Right cardiac atrium (tissue), 5 donors: ENCODE measurements at places on chromosomes 1 and 21. TPM values are rescaled to one million over a fixed set of nuclear protein-coding genes. Genes with fewer than 3 reads are reported as not detected.

DNA sequence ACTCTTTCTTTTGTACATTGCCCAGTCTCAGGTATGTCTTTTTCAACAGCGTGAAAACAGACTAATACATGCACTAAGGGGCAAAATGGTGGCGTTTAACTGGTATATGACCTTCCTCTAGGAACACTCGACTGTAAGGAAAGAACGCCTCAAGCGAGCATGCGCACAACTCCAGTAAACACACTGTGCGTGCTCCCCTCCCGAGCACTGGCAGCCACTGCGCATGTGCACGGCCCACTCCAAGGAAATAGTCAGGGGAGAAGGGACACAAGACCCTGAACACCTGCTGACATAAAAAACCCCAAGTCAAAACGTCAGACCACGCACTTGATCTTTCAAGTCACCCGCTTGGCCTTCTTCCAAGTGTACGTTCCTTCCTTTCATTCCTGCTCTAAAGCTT lies 173.5 kb downstream of the NPHP4 start:
- DNase-seq: peak; percentile 2

GRCh38 chr1:44347280-44347679 lies 7.8 kb downstream of the ERI3 start:
- no peak for DNase-seq

GRCh38 chr21:14584357-14585095 lies 38.4 kb upstream of the SAMSN1 start:
- DNase-seq: no peak

- no peak for DNase-seq
Measured at GRCh38 chr1:154586231-154586630, 18.7 kb downstream of the CHRNB2 start.

DNA sequence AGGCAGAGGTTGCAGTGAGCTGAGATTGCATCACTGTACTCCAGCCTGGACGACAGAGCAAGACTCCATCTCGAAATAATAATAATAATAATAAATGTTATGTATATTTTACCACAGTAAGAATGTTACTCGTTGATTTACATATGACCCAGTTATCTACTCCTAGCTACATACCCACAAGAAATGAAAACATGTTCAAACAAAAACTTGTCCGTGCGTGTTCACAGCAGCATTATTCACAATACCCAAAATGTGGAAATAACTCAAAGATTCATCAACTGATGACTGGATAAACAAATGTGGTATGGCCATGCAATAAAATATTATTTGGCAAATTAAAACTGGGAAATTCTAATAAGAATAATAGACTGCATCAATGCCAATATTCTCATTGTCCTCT lies 31.7 kb upstream of the ENSA start:
- DNase-seq: no peak

DNA sequence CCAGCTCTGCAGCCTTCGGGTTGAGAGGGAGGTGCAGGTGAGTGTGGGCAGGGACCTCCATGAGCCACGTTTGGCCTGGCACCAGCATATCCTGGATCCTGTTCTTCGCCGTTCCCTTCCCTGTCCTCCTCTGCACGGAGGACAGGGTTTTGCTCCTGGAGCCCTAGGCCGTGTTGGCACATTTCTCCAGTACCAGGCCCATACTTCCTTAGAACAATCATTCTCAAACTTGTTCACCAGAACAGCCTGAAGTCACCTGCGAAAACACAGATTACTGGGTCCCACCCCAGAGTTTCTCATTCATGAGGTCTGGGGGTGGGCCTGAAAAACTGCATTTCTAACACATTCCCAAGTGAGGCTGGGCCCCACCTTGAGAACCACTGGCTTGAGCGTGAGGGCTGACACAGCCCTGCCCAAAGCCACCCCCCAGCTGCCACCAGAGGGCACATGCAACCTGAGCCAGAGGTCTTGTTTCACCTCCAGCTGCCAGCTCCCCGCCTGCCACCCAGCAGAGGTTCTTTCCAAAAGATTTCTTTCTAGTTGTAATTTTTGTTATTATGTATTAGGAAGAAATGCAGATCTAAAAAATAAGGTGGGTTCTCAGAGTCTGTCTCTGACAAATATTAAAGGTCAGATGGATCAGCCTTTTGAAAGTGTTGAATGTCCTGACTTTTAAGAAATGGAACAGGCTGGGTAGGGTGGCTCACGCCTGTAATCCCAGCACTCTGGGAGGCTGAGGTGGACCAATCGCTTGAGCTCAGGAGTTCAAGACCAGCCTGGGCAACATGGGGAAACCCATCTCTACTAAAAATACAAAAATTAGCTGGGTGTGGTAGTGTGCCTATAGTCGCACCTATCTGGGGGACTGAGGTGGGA lies 39.6 kb upstream of the LDLRAP1 start:
- peak; percentile 75 for DNase-seq

- DNase-seq: no peak
Measured at GRCh38 chr21:41614511-41614910, 106.6 kb upstream of the TMPRSS2 start.

- peak; percentile 59 for DNase-seq
Measured at GRCh38 chr21:34186109-34186719, 112.8 kb downstream of the MRPS6 start.

DNA sequence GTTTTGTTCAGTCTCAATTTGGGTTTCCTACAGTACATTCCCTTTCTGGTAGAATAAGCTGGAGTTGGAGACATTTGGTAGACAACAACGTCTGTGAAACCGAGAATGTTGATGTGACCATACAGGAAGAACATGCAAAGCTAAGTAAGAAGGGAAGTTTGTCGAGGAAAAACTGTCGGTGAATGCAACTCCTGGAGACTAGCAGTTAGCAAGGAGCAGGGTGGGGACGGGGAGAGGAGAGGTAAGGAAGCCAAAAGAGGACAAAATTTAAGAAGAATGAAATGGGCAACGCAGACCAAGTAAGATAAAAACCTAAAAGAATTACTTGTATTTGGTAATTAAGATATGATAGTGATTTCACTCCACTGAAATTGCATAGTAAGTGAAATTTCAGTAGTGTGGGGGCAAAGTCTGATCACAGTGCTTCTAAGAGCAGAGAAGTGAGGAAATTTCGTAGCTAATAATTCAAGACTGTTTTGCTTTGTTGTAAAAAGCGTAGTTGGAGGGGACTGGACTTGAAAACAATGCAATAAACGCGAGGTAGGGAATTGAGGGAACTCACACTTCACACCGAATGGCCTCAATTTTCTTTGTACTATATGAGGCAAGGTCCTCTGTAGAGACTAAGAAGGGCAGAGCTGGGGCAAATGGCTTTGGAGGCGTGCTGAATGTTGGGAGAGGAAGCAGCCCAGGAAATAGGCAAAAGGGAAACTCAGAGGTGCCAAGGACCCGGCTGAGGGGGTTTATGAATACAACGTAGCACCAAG lies 787 bp upstream of the GIPC2 start:
- no peak for DNase-seq

DNA sequence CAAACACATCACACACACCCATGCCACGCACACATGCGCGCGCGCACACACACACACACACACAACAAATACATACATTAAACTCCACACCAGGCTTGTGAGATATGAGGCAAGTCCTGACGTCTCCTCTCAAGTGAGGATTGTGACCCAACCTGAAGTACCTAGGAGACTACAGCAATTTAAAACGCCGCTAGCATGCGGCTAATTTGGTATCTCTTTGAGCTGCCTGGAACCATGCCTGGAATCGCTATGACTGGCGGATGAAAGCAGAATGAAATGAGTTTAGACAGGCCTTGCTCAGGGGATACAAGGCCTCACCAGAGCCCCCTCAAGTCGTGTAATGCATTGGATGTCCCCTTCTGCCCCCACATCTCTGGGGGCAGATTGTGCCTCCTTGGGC lies 1.6 kb upstream of the RAB7B start:
- DNase-seq: no peak

DNA sequence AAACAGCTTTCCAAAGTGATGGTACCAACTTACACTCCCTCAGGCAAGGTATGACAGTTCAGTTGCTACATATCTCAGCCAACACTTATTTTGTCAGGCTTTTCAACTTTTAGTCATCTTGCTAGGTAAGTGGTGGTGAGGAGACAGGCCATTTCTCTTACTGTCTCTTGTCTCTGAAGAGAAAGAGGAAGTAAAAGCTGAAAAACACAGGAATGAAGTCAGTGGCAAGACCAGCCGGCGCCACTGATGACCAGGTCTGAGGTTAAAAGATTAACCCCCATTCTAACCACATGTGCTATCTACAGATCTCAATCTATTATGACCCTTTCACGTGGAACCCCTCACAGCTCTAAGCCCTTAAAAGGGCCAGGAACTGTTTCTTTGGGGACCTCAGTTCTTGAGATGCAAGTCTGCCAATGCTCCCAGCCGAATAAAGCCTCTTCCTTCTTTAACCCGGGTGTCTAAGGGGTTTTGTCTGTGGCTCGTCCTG lies 4.2 kb downstream of the ADCY10 start:
- no peak for DNase-seq

- no peak for DNase-seq
Measured at GRCh38 chr1:6538956-6539355, 15.4 kb downstream of the NOL9 start.

DNA sequence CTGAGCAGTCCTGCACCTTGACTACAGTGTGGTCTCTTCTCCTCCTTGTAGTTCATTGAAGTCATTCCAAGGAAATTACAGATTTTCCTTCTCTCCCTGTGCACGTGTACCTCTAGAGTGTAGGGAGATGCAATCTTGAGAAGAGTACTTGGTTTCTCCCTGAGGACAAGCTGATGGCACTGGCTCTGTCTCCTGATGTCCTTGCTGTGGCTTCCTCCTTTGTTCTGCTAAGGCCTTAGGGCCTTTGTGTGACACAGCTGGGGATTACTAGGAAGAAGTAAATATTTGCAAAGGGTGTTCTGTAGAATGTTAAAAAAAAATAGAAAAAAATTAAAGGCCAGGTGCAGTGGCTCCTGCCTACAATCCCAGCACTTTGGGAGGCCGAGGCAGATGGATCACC lies 66.2 kb upstream of the APOBEC4 start:
- DNase-seq: no peak

GRCh38 chr1:227937838-227938145 lies 9.9 kb downstream of the WNT9A start:
- no peak for DNase-seq

Gene TCHH
- 0.11 TPM for total RNA-seq

Gene MMEL1
- 1.5 TPM for total RNA-seq

Gene C1orf105
- total RNA-seq: 3.2 TPM

Gene CREG1
- total RNA-seq: 96.1 TPM

Gene TMPRSS15
- total RNA-seq: not detected

Gene PCP4L1
- total RNA-seq: 0.21 TPM
